Activated CD8-positive, alpha-beta memory T cell treated with anti-CD3 and anti-CD28 coated beads, Interleukin-2, amount 10 ng/mL, durations not matched to agents 7 days and 5 days (primary cell): ENCODE measurements at places on chromosomes 1 and 21. TPM values are rescaled to one million over a fixed set of nuclear protein-coding genes. Genes with fewer than 3 reads are reported as not detected.

- H3K4me1 ChIP-seq, result no peaks in the 10 kb centered on the region
- no peak overlapping the region for H3K27ac ChIP-seq
- no peaks in the 10 kb centered on the region for H3K36me3 ChIP-seq
- DNase-seq, result no peak
- peaks cover 27% of the 10 kb centered on the region for H3K27me3 ChIP-seq
Measured at GRCh38 chr1:56477164-56478111, 101.9 kb downstream of the PLPP3 start.

DNA sequence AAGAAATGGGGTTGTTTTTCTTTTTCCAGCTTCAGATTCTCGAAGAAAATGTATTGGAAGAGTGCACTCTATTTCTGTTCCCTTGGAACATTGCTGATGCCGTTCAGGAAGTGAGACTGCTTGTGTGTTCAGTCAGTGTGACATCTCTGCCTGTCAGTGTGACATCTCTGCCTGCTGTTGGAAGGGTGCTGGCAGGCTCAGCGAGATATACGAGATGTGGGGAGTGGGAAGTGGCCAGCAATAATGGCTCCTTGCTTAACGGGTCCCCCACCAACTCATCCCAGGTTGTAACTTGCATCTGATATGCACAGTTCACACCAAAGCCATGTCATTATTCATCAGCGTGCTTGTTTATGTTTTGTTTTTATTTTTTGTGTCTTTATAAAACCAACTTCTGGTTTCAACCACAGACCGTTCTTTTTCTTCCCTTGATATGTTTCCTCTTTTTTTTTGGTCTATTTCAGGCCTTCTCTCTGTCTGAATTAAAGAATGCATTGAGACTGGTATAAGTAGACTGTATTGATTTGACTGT, 145.4 kb downstream of the GALNT2 start:
- peaks cover 66% of the 10 kb centered on the region for H3K4me1 ChIP-seq
- peak overlapping the region; percentile 88 for H3K27ac ChIP-seq

DNA sequence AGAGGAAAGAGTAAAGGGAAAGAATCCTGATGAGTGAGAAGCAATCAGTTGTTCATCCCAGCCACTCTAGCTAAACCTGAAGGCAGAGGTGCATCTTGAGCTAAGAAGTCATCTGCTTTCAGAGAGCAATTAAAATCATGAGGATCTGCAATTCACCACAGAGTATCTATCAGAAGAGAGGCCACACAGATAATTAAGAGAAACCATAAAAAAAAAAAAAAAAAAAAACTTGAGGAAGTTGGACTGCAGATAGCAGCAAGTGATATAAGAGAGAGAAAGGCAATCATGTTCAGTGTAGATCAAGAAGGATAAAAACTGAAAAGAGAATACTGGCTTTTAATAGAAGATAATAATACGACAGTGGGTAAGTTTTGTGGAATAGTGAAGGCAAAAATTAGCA, 17.7 kb downstream of the FOXJ3 start:
- no peak overlapping the region for H3K4me3 ChIP-seq
- H3K27ac ChIP-seq, result no peak overlapping the region
- H3K4me1 ChIP-seq, result peaks cover 68% of the 10 kb centered on the region
- no peak for DNase-seq
- no peaks in the 10 kb centered on the region for H3K27me3 ChIP-seq
- H3K36me3 ChIP-seq, result peaks cover 9% of the 10 kb centered on the region

Gene SIK1
- total RNA-seq, result 7.9 TPM

DNA sequence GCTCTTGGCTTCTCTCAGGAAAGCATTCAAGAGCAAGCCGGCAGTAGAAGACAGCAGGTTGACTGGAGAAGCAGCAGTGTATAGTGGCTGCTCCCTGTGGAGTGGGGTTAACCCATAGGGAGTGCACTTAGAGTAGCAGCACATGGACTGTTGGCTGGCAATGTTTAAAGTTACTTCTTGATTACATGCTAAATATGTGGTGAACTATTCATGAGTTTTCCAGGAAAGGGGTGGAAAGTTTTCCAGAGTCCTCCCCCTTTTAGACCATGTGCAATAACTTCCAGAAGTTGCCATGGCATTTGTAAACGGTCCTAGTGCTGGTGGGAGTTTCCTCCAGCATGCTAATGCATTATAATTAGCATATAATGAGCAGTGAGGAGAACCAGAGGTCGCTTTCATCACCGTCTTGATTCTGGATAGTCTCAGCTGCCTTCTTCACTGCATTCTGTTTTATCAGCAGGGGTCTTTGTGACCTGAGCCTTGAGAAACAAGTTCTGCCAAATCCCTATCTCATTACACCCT, 131.8 kb downstream of the CCDC185 start:
- no peak for DNase-seq
- peaks cover 25% of the 10 kb centered on the region for H3K27me3 ChIP-seq

Gene LY9
- total RNA-seq, result 1.3 TPM
